ENCODE measurements at places on chromosomes 2 and 18.

- DNase-seq, result no peak
Observed at GRCh38 chr2:232435375-232435648, 20.6 kb upstream of the ALPI start.

GRCh38 chr2:210752532-210752931 is 196.1 kb downstream of the CPS1 start:
- DNase-seq, result no peak

DNA sequence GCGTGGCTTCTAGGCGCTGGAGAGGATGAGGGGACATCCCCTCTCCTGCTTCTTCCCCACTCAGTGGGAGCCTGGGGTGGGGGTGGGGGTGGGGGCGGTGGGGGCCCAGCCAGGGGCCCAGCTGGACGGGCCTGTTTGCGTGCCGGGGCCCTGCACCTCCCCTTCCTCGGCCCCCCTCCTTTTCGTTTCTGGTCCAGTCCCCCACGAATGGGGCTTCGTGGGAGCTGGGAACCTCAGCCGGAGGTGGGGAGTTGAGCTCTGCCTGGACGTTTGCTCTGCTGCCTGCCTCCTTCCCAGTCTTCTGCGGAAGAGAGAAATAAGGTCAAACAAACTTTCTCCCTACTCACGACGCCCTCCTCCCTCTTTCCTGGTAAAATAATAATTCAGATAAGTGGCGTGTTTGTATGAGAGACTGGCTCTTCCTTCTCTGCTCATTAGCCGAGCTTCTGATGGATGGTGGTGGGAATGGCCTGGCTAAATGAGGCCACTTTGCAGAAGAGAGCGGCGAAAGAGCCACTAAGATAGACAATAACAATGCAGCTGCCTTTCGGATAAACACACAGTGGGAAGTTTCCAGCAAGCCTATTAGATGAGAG is 782 bp downstream of the MTA3 start:
- no peak for DNase-seq

DNA sequence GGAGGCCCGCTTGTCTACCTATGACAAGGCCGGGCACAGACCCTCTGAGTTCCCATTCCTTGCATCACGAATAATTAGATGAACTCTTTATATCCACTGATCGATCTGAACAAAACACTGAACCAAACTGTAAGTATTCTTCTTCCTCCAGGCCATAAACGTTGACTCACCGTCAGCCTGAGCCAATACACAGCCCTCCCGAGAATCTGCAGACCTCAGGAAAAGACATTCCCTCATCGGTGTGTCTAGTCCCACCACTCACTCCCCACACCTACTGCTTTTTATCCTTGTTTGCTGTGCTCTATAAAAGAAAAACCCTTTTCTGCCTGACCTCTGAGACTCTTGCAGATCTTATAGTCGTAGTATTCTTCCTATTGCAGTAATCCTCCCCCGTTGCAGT is 41.0 kb downstream of the TMEM87B start:
- no peak for DNase-seq

DNA sequence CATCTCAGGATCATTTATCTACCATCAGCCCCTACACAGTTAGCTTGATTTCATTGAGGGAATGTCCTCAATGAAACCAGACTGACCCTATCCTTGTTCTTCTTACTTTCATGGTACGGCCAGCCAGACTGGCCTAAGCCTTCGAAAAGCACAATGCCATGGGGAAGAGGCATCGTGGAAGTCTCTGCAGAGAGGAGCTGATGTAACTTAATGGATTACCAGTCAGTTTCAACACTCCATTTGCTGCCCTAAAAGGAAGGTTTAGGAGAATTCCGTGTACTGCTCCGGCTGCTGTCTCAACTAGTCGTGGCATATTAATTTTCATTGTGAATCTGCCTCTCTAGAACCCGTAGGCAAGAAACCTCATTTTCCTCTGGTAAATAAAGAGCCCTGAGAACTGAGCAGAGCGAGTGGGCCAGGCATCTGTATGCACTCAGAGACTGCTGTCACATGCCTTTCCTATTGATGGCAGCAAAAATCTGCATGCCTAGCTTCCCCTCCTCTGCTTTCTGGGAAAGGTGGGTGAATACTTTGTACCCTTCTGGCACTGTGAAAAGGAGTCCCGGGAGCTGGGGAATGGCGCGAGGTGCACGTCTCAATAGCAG is 184.9 kb downstream of the KLHL29 start:
- DNase-seq, result no peak

GRCh38 chr2:191155608-191156071 is 4.8 kb upstream of the STAT4 start:
- DNase-seq, result peak; percentile 48

- DNase-seq, result no peak
Observed at GRCh38 chr2:68083346-68083745, 20.5 kb upstream of the C1D start.

DNA sequence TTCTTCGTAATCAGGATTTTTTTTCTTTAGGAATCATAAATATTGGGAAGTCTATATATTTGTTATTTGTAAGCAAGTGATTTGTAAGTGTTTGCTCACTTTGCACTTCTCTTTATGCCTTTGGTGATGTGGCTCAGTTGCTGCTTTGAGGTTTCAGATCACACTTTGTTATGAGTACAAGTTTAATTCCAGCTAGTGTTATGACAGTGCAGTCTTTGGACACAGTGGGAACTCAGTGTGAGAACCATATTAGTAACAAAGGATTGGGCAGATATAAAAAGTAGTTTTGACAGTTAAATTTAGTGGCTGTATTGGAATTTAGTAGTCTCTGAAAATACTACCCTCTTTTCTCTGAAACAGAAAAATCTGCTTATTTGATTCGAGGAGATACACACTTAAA is 67.7 kb downstream of the ABI2 start:
- DNase-seq, result no peak

GRCh38 chr2:16741498-16741897 is 75.9 kb upstream of the CYRIA start:
- DNase-seq, result no peak

- no peak for DNase-seq
Observed at GRCh38 chr18:57629422-57629821, 7.8 kb upstream of the NARS1 start.

DNA sequence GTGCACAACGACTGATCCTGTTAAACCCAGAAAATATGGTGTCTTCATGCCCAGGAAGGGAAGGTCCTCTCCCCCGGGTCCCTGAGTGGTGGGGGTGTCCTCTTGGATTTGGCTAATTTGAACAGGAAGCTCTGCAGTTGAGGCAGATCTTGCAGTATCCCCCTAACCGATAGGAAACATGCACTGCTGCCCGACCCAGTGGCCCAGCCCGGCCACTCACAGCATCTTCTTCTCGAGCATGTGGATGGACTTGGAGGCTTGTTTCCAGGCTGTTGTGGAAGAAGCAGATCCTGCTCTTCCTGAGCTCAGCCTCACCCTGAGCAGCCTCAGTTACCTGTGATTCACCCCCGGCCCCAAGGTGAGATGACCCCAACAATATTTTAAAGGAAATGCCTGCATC is 46.4 kb upstream of the ASB1 start:
- DNase-seq, result no peak

- DNase-seq, result peak; percentile 23
Observed at GRCh38 chr2:165745916-165746315, 48.1 kb downstream of the GALNT3 start.

Data from AG09309 (cell line).